ENCODE measurements at places on chromosomes 2 and 18. TPM values are rescaled to one million over a fixed set of nuclear protein-coding genes. Genes with fewer than 3 reads are reported as not detected.

GRCh38 chr2:19403785-19404184, 45.4 kb upstream of the OSR1 start:
- DNase-seq = peak; percentile 9

DNA sequence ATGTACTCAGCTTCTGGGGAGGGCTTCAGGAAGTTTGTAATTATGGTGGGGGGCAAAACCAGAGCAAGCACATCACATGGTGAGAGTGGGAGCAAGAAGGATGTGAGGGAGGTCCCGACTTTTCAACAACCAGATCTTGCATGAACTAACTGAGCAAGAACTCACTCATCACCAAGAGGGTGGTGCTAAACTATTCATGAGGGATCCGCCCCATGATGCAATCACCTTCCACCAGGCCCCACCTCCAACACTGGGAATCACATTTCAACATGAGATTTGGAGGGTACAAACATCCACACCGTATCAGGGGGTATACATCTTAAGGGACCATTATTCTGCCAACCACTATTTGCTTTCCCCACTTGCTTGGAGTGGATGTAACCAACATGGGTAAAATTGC, 209.6 kb upstream of the HNRNPA3 start:
- DNase-seq = no peak

GRCh38 chr18:46224181-46224775, 120.1 kb downstream of the HAUS1 start:
- no peak for DNase-seq

GRCh38 chr2:58428096-58429013, 187.2 kb upstream of the FANCL start:
- no peak for DNase-seq

DNA sequence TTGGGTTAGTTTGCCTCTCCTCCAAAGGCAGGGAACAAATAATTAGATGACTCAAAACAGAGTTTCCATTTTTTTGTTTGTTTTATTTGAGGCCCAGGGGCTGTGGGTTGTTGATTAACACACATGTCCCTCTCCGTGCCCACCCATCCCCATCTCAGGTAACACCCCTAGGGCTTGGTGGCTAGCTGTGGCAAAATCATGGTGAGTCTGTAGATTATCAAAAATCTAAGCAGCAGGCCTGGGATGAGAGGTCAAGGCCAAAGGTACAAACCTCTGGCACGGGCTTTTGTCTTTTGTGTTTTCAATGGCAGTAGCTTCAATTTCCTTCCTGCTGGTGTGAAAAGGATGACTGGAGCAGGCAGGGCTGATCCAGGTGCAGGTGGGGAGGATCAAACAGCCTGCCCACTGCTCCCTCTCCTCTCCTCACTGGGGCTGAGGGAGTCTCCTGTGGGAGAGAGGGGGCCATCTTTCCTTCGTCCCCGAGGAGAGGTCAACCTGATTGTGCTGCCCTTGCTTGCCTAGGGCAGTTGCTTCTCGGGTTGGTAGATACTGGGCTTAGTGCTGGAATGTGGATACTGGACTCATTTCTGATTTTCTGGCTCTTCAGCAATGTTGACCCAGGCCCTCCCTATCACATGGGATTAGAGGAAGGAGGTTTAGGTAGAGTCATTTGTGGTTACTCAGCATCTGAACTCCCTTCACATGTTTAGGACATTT, 31.9 kb upstream of the EML4 start:
- DNase-seq = no peak

DNA sequence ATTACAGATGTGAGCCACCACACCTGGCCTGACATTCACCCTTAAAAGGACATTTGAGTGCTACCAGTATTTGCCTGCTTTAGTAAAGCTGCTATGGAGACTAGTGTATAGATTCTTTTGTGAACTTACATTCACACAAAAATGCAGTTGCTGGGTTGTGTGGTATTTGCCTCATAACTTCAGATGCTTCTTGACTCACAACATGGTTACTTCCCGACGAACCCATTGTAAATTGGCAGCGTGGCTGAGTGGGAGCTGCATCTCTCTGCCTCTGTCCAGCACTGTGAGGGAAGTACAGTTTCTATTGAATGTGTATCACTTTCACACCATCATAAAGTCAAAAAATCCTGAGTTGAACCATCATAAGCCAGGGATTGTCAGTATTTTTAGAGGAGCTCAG, 56.9 kb downstream of the RRM2 start:
- DNase-seq = no peak

- DNase-seq = no peak
These were observed 86.8 kb upstream of the SP3 start for GRCh38 chr2:174051741-174052583.

DNA sequence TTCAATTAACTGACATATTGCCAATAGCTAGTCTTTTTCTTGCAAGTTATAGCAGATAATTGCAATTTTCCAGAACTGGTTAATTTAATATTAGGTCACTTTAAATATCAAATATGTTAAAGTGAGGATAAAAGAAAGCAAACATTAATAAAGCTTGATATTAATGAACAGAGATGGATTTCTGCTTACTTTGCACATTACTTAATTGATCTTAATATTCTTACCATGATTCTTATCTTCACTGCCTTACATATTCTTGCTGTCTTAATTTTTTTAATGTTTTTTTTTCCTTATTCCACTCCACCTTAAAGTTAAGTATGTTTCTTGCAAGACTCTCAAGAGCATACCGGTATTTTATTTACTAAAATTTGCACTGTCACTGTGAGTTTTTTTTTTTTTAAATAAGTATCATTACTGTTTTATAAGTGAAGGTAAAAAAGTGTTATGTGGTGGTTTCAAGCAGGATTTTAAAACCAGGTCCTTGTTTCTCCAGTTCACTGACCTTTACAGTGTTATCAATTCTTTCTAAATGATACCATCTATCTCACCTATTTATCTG, 33.9 kb downstream of the PPP3R1 start:
- no peak for DNase-seq

DNA sequence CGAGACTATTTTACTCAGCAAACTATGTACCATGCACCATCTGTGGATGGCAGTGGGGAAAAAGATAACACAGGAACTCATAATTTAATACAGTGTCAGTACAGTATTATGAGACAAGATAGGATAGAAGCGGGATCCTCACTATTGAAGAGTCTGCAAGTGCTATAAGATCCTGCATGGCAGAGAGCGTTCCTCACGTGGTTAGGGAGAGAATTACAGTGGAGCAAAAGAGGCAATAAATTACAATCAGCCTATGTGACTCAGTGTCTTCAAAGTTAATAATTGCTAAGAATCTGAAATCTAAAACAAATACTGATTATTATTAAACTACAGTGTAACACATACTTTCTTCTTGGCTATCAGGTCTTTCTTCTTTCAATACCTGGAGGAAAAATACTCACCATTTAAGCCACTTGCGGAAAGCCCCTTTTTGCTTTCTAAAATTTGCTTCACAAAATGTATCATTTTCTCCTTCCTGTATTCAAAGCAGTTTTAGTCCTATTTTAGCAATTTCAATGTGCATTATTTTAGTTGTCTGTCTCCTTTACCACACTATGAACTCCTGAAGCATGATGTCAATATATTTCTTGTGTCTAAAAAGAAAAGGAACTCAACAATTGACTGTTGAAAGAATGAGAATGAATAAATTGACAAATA, 342.9 kb downstream of the SPAG16 start:
- no peak for DNase-seq

GRCh38 chr2:105607920-105608504, 136.7 kb upstream of the NCK2 start:
- DNase-seq = no peak

- no peak for DNase-seq
These were observed 13.5 kb upstream of the IGFBP2 start for GRCh38 chr2:216619411-216620393.

GRCh38 chr2:20584399-20585358, 66.2 kb downstream of the HS1BP3 start:
- no peak for DNase-seq

The ARMC9 gene
- total RNA-seq = 7.7 TPM

The ZAP70 gene
- total RNA-seq = not detected

The ITM2C gene
- not detected for total RNA-seq

The KHK gene
- 3.5 TPM for total RNA-seq

The ZNF519 gene
- 29.0 TPM for total RNA-seq

The CACNB4 gene
- total RNA-seq = 0.22 TPM

The AKAIN1 gene
- not detected for total RNA-seq

The CNDP1 gene
- total RNA-seq = not detected

The LOXHD1 gene
- total RNA-seq = not detected
